ENCODE measurements at places on chromosomes 7 and 10. TPM values are rescaled to one million over a fixed set of nuclear protein-coding genes. Genes with fewer than 3 reads are reported as not detected.

- DNase-seq: peak; percentile 90
- no peak overlapping the region for H3K4me3 ChIP-seq
- no peaks in the 10 kb centered on the region for H3K27me3 ChIP-seq
- peak overlapping the region; percentile 98 for H3K27ac ChIP-seq
These were observed 766 bp upstream of the EIF3B start for GRCh38 chr7:2353936-2354185.

POLR2J2 gene
- total RNA-seq: 5.6 TPM

DNA sequence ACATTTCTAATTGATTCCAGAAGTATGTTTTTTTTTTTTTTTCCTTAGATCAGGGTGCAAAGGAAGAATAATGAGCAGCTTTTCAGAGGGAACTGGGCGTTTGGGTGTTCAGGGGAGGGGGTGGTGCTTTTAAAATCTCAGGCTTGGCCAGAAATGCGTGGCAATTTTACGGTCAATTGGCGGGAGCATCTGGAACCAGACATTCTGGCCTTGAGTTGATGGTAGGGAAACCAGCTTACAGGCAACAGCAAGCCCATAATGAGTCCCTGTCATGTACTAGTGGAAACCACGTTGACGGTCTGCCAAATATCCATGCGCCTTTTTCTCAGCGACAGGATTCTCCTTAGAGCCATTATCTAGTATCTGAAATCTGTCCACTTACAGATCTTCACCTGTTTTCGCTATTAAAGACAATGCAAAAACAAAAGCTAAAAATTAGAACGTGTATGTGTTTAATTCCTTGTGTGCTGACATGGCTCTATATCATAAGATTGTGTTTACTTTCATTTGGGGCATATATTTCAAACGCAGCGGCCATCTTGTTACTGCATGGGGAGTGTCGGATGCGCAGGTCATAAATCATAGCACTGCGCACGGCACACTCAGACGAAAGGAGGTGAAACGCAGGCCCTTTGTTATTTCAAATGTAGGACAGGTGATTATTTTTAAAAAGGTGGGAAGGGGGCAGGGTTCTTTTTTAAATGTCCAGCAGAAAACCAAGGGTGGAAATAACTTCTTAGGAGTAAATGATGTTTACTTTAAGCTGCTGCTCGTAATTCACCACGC lies 209.2 kb downstream of the AGMO start:
- H3K27ac ChIP-seq: no peak overlapping the region
- no peak for DNase-seq
- H3K4me3 ChIP-seq: no peak overlapping the region
- no peaks in the 10 kb centered on the region for H3K36me3 ChIP-seq

UNCX gene
- not detected for total RNA-seq

- H3K4me1 ChIP-seq: no peaks in the 10 kb centered on the region
- H3K36me3 ChIP-seq: no peaks in the 10 kb centered on the region
- no peaks in the 10 kb centered on the region for H3K27me3 ChIP-seq
- H3K4me3 ChIP-seq: no peak overlapping the region
- no peak overlapping the region for H3K27ac ChIP-seq
- no peak for DNase-seq
These were observed 562.7 kb downstream of the GALNT17 start for GRCh38 chr7:71694665-71695064.

DNA sequence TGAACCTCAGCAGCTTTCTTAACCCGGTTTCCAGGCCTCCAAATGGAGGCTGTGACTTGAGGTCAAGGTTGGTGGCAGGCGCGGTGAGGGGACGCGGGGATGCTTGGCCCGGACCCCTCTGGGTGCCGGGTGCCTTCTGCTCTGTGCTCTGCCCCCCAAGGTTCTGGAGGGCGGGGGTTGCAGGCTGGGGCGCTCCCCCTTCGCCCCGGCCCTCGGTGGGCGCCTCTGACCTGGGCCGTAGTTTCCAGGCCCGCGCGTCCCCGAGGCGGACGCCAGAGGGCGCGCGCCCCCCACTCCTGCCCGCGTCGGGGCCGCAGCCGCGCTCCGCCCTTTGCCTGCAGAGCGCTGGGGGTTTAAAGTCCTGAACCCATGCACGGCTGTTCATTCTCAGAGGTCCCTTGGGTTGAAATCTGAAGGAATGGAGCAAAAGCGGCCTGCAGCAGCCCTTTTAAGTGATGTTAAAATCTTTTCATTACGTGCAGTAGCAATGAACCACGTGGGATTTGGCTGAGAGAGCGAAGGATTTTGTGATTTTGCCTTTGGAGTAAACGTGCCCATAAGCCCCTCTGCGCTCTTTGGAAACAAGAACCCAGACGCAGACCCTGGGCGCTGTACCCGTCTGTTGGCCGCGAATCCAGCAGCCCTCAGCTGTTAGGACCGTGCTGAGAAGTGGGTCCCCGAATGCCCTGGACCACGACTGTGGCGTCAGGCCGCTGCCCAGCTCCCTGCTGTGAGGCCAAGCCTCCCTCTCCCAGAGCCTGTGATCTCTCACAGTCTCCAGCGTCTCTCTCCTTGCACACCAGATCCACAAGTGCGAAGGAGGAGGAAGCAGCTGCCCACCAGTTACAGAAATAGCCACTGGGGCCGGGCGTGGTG lies 135.0 kb downstream of the ACTR3B start:
- H3K27ac ChIP-seq: no peak overlapping the region
- peak; percentile 88 for DNase-seq
- no peaks in the 10 kb centered on the region for H3K36me3 ChIP-seq

GRCh38 chr7:128351296-128352152 lies 7.8 kb upstream of the RBM28 start:
- H3K27ac ChIP-seq: no peak overlapping the region
- peaks cover 10% of the 10 kb centered on the region for H3K4me1 ChIP-seq
- no peaks in the 10 kb centered on the region for H3K36me3 ChIP-seq
- H3K27me3 ChIP-seq: no peaks in the 10 kb centered on the region

- no peaks in the 10 kb centered on the region for H3K36me3 ChIP-seq
- no peaks in the 10 kb centered on the region for H3K27me3 ChIP-seq
- no peak overlapping the region for H3K27ac ChIP-seq
- H3K4me3 ChIP-seq: no peak overlapping the region
- H3K4me1 ChIP-seq: no peaks in the 10 kb centered on the region
These were observed 104.6 kb downstream of the HECW1 start for GRCh38 chr7:43217055-43217454.

NUTM2E gene
- total RNA-seq: not detected

GRCh38 chr7:101174322-101174854 lies 5.7 kb downstream of the NAT16 start:
- H3K4me1 ChIP-seq: peaks cover 23% of the 10 kb centered on the region
- DNase-seq: peak; percentile 73
- H3K4me3 ChIP-seq: no peak overlapping the region
- no peak overlapping the region for H3K27ac ChIP-seq

GRCh38 chr10:92965314-92965713 lies 95.3 kb upstream of the CYP26C1 start:
- DNase-seq: no peak
- H3K27ac ChIP-seq: no peak overlapping the region
- H3K4me1 ChIP-seq: no peaks in the 10 kb centered on the region
- no peak overlapping the region for H3K4me3 ChIP-seq
- no peaks in the 10 kb centered on the region for H3K36me3 ChIP-seq
- no peaks in the 10 kb centered on the region for H3K27me3 ChIP-seq

ADAM12 gene
- total RNA-seq: 0.59 TPM

- DNase-seq: no peak
- no peaks in the 10 kb centered on the region for H3K4me1 ChIP-seq
- H3K36me3 ChIP-seq: no peaks in the 10 kb centered on the region
- H3K27ac ChIP-seq: no peak overlapping the region
These were observed 404.2 kb downstream of the THSD7A start for GRCh38 chr7:11427686-11428273.

GRCh38 chr7:76091506-76091905 lies 43.6 kb downstream of the MDH2 start:
- H3K27me3 ChIP-seq: no peaks in the 10 kb centered on the region
- H3K27ac ChIP-seq: no peak overlapping the region
- no peak for DNase-seq
- H3K4me1 ChIP-seq: no peaks in the 10 kb centered on the region

- no peaks in the 10 kb centered on the region for H3K27me3 ChIP-seq
- H3K36me3 ChIP-seq: no peaks in the 10 kb centered on the region
- DNase-seq: no peak
These were observed 29.9 kb downstream of the LIPJ start for GRCh38 chr10:88616250-88616977.

DNA sequence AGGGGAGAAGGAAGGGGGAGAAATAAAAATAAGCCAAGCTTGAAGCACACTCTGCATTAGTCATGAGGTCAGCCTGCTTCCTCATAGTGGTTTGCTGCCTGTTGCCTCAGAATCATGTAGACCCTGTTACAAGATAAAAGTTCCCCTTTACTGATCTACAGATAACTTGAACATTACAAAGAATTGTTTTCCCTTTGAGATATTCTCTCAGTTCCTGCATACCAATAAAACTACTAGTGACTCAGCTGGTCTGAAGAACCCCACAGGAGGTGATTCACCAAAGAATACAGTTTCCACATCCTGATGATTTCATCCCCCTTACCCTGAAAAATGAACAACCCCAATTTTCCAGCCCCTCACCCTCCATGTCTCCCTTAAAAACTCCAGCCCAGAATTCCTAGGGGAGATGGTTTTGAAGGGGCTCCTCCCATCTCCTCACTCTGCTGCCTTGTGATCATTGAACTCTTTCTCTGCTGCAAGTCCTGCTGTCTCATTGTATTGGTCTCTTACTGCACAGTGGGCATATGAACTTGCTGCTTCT lies 31.5 kb upstream of the NRP1 start:
- peak; percentile 23 for DNase-seq
- no peaks in the 10 kb centered on the region for H3K4me1 ChIP-seq
- H3K27me3 ChIP-seq: no peaks in the 10 kb centered on the region
- no peaks in the 10 kb centered on the region for H3K36me3 ChIP-seq

AOAH gene
- total RNA-seq: 18.5 TPM

GPR158 gene
- not detected for total RNA-seq

SLC37A3 gene
- total RNA-seq: 40.3 TPM

GRCh38 chr10:33664070-33664469 lies 329.6 kb upstream of the NRP1 start:
- no peaks in the 10 kb centered on the region for H3K36me3 ChIP-seq
- H3K27me3 ChIP-seq: no peaks in the 10 kb centered on the region
- no peak for DNase-seq
- peaks cover 14% of the 10 kb centered on the region for H3K4me1 ChIP-seq
- H3K27ac ChIP-seq: no peak overlapping the region

FRMPD2 gene
- 5.0 TPM for total RNA-seq
